Thymus (tissue), 14 donors: ENCODE measurements at places on chromosomes 11 and 22. TPM values are rescaled to one million over a fixed set of nuclear protein-coding genes. Genes with fewer than 3 reads are reported as not detected.

The GGT1 gene
- total RNA-seq = 16.0 TPM

The TRPC6 gene
- 1.3 TPM for total RNA-seq

The OTOG gene
- total RNA-seq = 0.09 TPM

The CD3D gene
- total RNA-seq = 1,261 TPM

The FOSL1 gene
- 0.14 TPM for total RNA-seq

The GRIA4 gene
- under 0.01 TPM for total RNA-seq

The SYCE3 gene
- 0.19 TPM for total RNA-seq

The HSPB2 gene
- total RNA-seq = 0.19 TPM

The MOGAT2 gene
- 0.14 TPM for total RNA-seq

The ANO9 gene
- 26.3 TPM for total RNA-seq

The EHF gene
- total RNA-seq = 0.76 TPM

The SAA4 gene
- 0.61 TPM for total RNA-seq

The KRTAP5-7 gene
- total RNA-seq = not detected

The RIMBP3C gene
- 1.3 TPM for total RNA-seq

- no peak overlapping the region for H3K27ac ChIP-seq
- DNase-seq = no peak
- H3K4me3 ChIP-seq = no peak overlapping the region
- no peaks in the 10 kb centered on the region for H3K27me3 ChIP-seq
These were observed 314.2 kb upstream of the SORL1-AS1 start for GRCh38 chr11:121766991-121767390.

DNA sequence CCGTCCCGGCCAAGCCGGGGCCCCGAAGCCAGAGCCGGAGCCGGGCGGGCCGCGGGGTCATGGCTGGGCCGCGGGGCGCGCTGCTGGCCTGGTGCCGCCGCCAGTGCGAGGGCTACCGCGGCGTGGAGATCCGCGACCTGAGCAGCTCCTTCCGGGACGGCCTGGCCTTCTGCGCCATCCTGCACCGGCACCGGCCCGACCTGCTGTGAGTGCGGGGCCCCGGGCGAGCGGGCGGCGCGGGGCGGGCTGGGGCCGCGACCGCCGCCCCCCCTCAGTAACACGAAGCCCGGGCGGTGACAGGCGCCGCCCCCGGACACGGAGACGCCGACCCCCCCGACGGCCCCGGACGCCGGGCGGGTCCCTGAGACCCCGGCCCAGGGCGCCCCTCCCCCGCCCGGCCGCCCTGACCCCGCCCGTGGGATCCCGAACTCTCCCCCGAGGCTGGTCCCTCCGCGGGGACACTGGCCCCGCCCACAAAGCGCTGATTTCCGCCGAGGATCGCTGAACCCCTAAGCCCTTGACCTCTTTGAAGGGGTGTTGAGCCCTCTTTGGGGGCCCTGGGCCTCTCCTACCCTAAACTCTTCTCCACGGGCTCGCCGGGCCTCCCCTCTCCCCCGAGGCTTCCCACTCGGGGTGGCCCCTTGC lies 389 bp downstream of the MICALL1 start:
- H3K27ac ChIP-seq = no peak overlapping the region
- DNase-seq = no peak
- no peaks in the 10 kb centered on the region for H3K36me3 ChIP-seq
- H3K27me3 ChIP-seq = no peaks in the 10 kb centered on the region
- H3K4me1 ChIP-seq = peaks cover 10% of the 10 kb centered on the region

DNA sequence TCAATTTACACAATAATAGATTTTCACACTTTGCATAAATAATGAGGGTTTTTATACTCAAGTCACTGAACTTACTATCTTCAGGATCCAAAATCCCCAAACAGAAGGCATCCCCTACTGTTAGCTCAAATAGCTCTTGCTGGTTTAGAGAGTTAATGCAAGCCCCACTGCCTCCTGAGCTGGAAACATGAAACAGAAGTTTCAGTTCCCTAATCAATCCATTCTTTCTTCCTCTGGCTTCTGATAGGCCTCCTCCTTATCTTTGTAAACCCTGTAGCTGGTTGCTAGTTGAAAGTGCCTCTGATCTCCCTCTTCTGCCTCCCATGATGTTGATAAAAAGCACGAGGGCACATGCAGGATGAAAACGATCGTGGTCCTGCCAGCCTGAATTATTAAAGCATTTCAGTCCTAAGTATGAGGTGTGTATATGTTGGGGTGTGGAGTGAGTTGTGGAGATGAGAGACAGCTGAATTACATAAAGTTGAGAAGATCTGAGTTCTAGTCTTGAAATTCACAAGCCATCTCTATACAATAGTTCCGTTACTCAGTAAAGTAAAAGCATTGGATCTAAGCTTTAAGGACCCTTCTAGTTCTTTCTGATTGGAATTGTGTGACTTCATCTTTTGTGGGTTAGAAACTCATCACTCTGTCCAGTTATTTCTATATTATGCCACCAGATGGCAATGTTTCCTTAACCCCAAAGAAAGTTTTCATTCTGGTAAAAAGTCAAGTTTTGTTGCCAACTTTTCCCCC lies 35.0 kb upstream of the EHF start:
- no peaks in the 10 kb centered on the region for H3K4me1 ChIP-seq
- no peak overlapping the region for H3K27ac ChIP-seq
- no peak overlapping the region for H3K4me3 ChIP-seq
- H3K27me3 ChIP-seq = no peaks in the 10 kb centered on the region
- DNase-seq = peak; percentile 20

DNA sequence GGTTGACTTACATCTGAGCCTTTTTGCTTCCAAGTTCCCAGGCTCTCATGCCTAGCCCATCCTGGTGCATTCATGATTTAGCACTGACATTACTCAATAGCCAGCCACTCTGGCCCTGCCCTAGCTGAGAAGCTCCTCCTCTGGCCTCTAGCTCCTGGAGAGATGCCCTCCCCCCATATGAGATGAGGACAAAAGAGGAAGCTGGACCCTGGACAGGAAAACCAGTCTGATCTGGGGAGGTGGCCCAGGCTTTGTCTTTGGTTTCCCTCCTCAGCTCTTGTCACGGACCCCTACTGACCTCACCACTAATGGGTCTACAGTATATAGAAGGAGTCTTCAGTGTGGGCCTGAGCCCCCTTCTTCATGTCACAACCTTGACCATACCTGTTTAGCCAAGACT lies 3.0 kb downstream of the RHOG start:
- H3K4me3 ChIP-seq = no peak overlapping the region
- no peaks in the 10 kb centered on the region for H3K27me3 ChIP-seq
- no peak for DNase-seq
- H3K27ac ChIP-seq = peak overlapping the region; percentile 52
- peaks cover 83% of the 10 kb centered on the region for H3K4me1 ChIP-seq

- DNase-seq = no peak
- H3K36me3 ChIP-seq = peaks cover 57% of the 10 kb centered on the region
- H3K27me3 ChIP-seq = no peaks in the 10 kb centered on the region
- peaks cover 11% of the 10 kb centered on the region for H3K4me1 ChIP-seq
- no peak overlapping the region for H3K4me3 ChIP-seq
These were observed 4.9 kb downstream of the NOL12 start for GRCh38 chr22:37690901-37691504.

GRCh38 chr22:50102946-50103345 lies 13.1 kb downstream of the MOV10L1 start:
- H3K27ac ChIP-seq = no peak overlapping the region
- H3K4me3 ChIP-seq = no peak overlapping the region
- H3K27me3 ChIP-seq = no peaks in the 10 kb centered on the region
- DNase-seq = no peak

- no peak overlapping the region for H3K27ac ChIP-seq
- no peaks in the 10 kb centered on the region for H3K4me1 ChIP-seq
- H3K36me3 ChIP-seq = no peaks in the 10 kb centered on the region
- DNase-seq = peak; percentile 1
- H3K27me3 ChIP-seq = no peaks in the 10 kb centered on the region
- H3K4me3 ChIP-seq = no peak overlapping the region
These were observed 1477.8 kb downstream of the FAM181B start for GRCh38 chr11:81255895-81256294.

DNA sequence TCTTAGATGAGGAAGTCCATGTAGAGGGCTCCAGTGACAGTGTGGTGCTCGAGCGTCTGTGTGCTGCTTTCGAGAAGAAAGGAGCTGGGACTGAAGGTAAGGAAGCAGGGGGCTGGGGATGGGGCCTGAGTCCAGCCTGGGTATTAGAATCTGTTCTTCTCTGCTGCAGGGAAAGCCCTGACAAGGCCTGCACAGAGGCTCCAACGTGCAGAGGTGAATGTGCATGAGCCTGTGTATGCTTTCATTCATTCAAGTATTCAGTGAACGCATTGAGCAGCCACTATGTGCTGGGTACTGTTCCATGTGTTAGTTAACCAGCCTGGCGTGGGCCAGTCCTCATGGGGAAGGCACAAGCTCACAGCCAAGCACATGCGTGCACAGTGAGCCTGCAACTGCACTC lies 93.4 kb downstream of the MYO18B start:
- H3K27me3 ChIP-seq = no peaks in the 10 kb centered on the region
- H3K36me3 ChIP-seq = no peaks in the 10 kb centered on the region
- H3K27ac ChIP-seq = no peak overlapping the region
- H3K4me3 ChIP-seq = no peak overlapping the region
- DNase-seq = no peak
- no peaks in the 10 kb centered on the region for H3K4me1 ChIP-seq

DNA sequence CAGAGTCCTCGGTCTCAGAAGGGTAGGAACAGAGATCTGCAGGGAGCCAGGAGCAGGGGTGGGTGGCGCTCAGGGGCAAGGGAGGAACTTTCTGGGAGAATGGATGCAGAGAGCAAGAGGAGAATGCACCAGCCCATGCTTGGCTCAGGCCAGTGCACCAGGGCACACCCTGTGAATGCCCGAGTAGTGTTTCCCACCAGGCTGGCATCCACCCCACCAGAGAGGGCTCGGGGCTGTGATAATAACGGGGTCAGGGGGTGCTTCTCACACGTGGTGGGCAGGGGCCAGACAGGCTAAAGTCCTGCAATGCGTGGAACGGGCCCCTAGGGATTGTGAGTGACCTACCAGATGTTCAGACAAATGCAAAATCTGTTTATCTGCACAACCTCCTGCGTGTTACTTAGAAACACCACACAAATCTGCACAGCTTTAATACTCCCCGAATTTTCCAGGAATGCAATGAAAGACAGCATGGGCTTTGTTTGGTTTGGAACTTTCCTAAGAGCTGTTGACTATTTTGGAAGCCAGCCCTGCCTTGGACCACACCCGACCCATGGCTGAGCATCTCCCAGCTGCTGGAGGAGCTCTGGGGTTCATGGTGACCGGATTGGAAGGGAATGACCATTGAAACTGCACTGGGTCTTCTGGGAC lies 368.3 kb downstream of the SHANK2 start:
- no peaks in the 10 kb centered on the region for H3K4me1 ChIP-seq
- no peaks in the 10 kb centered on the region for H3K27me3 ChIP-seq
- no peak overlapping the region for H3K4me3 ChIP-seq
- DNase-seq = no peak

GRCh38 chr11:7077101-7077500 lies 11.7 kb upstream of the RBMXL2 start:
- H3K27ac ChIP-seq = no peak overlapping the region
- no peaks in the 10 kb centered on the region for H3K36me3 ChIP-seq
- no peaks in the 10 kb centered on the region for H3K4me1 ChIP-seq
- H3K4me3 ChIP-seq = no peak overlapping the region
- H3K27me3 ChIP-seq = no peaks in the 10 kb centered on the region
- no peak for DNase-seq

GRCh38 chr11:72808331-72808798 lies 5.8 kb upstream of the ATG16L2 start:
- H3K4me3 ChIP-seq = no peak overlapping the region
- no peaks in the 10 kb centered on the region for H3K27me3 ChIP-seq
- peaks cover 5% of the 10 kb centered on the region for H3K36me3 ChIP-seq
- no peak for DNase-seq
- peaks cover 12% of the 10 kb centered on the region for H3K4me1 ChIP-seq

- DNase-seq = no peak
- H3K27ac ChIP-seq = no peak overlapping the region
- H3K4me3 ChIP-seq = no peak overlapping the region
- H3K27me3 ChIP-seq = no peaks in the 10 kb centered on the region
- peaks cover 2% of the 10 kb centered on the region for H3K4me1 ChIP-seq
These were observed 777 bp downstream of the TBX10 start for GRCh38 chr11:67638535-67639437.

- H3K27ac ChIP-seq = peak overlapping the region; percentile 66
- peaks cover 5% of the 10 kb centered on the region for H3K4me1 ChIP-seq
- DNase-seq = peak; percentile 64
- peaks cover 23% of the 10 kb centered on the region for H3K36me3 ChIP-seq
- H3K4me3 ChIP-seq = no peak overlapping the region
- H3K27me3 ChIP-seq = no peaks in the 10 kb centered on the region
These were observed 16.5 kb upstream of the OR5B21 start for GRCh38 chr11:58524232-58525036.

- no peaks in the 10 kb centered on the region for H3K4me1 ChIP-seq
- DNase-seq = no peak
- H3K27me3 ChIP-seq = no peaks in the 10 kb centered on the region
- no peak overlapping the region for H3K27ac ChIP-seq
- H3K4me3 ChIP-seq = no peak overlapping the region
- H3K36me3 ChIP-seq = no peaks in the 10 kb centered on the region
These were observed 43.5 kb upstream of the TP53I11 start for GRCh38 chr11:44993971-44994704.

DNA sequence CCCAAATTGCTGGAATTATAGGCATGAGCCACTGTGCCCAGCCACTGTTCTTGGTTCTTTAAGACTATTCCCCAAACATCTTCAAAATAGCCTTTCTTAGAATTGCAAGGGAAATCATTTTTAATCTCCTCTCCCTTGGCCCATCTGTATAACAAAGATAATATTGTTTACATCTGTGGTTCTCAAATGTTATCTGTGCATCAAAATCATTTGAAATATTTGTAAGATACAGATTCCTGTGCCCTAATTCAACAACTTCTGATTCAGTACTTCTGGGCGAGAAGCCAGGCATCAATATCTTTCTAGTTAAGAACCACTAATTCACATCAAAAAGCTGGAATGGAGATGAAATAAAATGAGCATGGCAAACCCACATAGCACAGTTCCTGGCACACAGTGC lies 83.0 kb downstream of the TMPRSS5 start:
- H3K4me1 ChIP-seq = no peaks in the 10 kb centered on the region
- no peaks in the 10 kb centered on the region for H3K36me3 ChIP-seq
- no peak overlapping the region for H3K27ac ChIP-seq
- H3K4me3 ChIP-seq = no peak overlapping the region
- DNase-seq = no peak

GRCh38 chr11:111124724-111125123 lies 120.8 kb upstream of the POU2AF2 start:
- no peaks in the 10 kb centered on the region for H3K4me1 ChIP-seq
- H3K36me3 ChIP-seq = no peaks in the 10 kb centered on the region
- H3K27ac ChIP-seq = no peak overlapping the region
- no peaks in the 10 kb centered on the region for H3K27me3 ChIP-seq
- H3K4me3 ChIP-seq = no peak overlapping the region
- no peak for DNase-seq

GRCh38 chr22:39851606-39852315 lies 41.8 kb downstream of the ENTHD1 start:
- no peaks in the 10 kb centered on the region for H3K4me1 ChIP-seq
- DNase-seq = no peak
- H3K4me3 ChIP-seq = no peak overlapping the region
- H3K27ac ChIP-seq = no peak overlapping the region
- no peaks in the 10 kb centered on the region for H3K27me3 ChIP-seq
- H3K36me3 ChIP-seq = no peaks in the 10 kb centered on the region

- no peak overlapping the region for H3K4me3 ChIP-seq
- no peak for DNase-seq
- H3K36me3 ChIP-seq = no peaks in the 10 kb centered on the region
- H3K27me3 ChIP-seq = peaks cover 3% of the 10 kb centered on the region
- no peak overlapping the region for H3K27ac ChIP-seq
These were observed 72.3 kb upstream of the GNAZ start for GRCh38 chr22:22997988-22998387.

GRCh38 chr22:32042924-32043323 lies at the start of gene SLC5A1:
SLC5A1 (plus strand) TSS chr22:32043261; CDS start chr22:32043282, 21 bp downstream.
- H3K27me3 ChIP-seq = peaks cover 37% of the 10 kb centered on the region
- DNase-seq = no peak
- no peaks in the 10 kb centered on the region for H3K36me3 ChIP-seq
- no peaks in the 10 kb centered on the region for H3K4me1 ChIP-seq
- H3K4me3 ChIP-seq = no peak within 1 kb of the TSS
